NCI-H1105 (cell line): ENCODE measurements at places on chromosomes 11 and 22.

DNA sequence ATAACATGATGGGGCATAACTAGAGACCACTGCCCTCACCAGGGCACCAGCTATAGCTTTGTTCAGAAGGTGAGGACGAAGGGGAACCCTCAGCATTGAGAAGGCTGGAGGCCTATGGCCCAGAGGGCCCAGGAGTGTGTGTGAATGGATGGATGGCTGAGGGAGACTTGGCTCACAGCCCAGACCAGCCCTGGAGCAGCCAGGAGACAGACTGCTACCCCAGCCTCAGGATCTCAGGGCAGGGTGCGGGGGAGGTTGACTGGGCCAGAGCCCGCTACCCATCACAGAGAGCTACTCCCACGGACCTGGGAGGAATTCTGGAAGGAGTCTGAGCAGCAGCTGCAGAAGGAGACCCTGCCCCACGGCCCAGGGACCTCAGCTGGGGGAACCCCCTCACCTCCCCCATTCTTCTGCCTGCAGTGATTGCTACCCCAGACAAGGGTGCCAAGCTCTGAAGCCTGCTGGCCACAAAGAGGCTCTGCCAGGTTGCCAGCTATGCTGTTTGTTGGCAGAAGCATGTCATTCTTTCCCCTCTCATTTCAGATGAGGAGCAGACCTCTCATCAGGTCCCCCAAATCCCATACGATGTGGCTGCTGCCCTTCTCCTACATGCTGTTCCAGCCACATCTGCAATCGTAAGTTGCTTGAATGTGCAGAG, 5.4 kb upstream of the CSDC2 start:
- no peak for DNase-seq

DNA sequence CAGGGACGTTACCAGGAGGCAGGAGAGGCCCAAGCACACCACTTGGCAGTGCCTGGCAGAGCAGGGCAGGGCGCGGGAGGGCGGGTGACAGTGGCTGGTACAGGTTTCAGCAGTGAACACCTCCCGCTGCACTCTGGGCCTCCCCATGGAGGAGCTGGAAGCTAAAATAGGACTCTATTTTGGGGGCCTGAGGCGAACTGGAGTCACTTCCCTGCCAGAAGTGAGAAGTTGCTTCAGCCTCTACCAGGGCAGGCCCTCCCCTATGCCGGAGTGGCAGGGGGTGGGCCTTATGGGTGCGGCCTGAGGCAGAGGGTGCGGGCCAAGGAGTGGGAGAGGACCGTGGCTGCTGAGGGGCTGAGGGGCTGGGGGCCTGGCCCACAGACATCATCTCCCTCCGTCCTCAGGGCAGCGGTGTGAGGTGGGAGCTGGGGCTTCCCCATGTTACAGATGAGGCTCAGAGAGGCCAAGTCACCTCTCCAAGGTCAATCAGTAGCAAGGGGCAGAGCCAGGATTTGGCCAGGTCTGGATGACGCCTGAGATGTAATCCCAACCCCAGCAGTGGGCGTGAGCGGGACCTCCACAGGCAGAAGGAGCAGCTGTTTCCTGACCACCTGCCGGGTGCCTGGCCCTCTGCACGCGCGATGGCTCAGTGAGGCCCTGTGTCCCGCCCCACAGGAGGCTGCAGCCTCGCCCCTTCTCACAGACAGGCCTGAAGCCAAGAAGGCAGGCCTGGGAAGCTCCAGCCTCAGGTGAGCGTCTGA, 39.3 kb downstream of the KCNJ4 start:
- DNase-seq: no peak

DNA sequence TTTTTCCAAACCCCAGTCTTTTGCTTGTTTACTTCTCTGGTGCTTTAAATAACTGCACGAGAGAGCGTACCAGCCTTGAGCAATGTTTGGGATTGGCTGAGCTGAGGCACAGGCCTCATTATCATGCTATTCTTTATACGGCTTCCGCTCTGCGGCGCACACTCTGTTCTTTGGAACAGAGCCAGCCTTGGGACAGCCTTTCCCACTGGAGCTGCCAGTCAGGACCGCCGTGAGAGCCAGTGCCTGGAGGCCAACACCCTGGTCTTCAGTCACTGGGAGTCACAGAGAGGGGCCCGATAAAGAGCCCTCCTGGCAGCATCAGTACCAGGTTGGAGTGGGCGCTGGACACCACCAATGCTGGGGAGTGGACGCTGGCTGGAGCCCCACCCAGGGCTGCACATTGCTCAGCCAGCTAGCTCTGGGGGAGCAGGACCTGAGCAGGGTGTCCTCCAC, 125.6 kb downstream of the BCR start:
- peak; percentile 21 for DNase-seq

DNA sequence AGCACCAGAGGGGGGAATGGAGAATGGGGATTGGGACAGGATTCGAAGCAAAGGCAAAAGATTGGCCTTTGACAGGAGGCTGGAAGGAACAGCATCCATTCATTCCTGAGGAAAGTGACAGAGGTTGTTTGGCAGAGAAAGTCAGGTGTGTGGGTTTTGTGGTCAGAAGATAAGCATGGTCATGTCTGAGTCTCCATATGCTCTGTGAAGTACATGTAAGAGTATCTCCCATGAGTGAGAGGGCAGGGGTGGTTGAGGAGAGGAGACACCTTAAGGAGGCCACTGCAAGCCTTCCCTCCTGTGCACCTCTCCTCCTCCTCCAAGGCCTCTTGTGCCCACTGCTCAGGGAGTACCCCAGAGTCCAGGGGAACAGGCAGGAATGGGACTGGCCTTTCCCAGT, 1.9 kb upstream of the NLRP10 start:
- DNase-seq: no peak

GRCh38 chr11:76135491-76135890, 70.8 kb downstream of the WNT11 start:
- DNase-seq: no peak

- no peak for DNase-seq
Observed at GRCh38 chr11:128686745-128687177, 7.1 kb upstream of the FLI1 start.

- DNase-seq: no peak
Observed at GRCh38 chr11:115222863-115223530, 281.2 kb downstream of the CADM1 start.

GRCh38 chr11:117045196-117045595, 53.0 kb downstream of the SIK3 start:
- DNase-seq: no peak

DNA sequence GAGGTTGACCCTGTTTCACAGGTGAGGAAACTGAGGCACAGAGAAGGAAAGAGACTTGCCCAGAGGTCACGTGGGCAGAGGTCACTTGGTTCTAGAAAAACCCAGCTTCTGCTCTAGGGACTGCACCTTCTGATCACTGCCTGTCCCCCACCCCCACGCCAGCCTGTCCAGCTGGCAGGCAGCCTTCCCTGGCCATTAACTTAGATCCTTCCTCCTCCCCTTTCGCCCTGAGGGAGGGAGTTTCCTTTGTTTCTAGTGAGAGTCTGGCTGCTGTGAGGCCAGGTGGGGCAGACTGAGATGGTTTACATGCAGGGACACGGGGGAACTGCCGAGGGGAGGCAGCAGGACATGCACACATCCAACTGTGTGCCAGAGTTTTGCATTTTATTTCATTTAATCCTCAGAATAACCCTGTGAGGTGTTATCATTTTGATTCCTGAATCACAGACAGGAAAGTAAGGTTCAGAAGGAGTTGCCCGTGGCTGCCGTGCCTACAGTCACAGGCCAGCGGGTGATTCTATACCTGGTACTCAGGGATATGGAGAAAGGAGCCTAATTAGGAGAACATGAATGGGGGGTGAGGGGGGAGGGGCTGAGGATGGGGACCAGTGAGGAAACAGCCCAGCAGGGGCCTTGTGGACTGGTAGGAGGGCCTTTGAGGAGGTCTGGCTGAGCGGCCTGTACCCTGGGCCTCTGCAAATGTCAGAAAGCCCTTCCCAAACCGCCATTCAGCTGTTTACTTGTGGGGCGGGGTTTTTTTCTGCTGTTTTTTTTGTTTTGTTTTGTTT, 3.4 kb downstream of the FAM83F start:
- peak; percentile 82 for DNase-seq

- DNase-seq: no peak
Observed at GRCh38 chr22:36734171-36735058, 30.9 kb upstream of the CACNG2 start.

GRCh38 chr22:17949642-17950473, 74.5 kb downstream of the MICAL3 start:
- DNase-seq: no peak

- no peak for DNase-seq
Observed at GRCh38 chr11:47928426-47928825, 51.9 kb upstream of the PTPRJ start.

- no peak for DNase-seq
Observed at GRCh38 chr11:40606800-40607199, 852.7 kb downstream of the LRRC4C start.

DNA sequence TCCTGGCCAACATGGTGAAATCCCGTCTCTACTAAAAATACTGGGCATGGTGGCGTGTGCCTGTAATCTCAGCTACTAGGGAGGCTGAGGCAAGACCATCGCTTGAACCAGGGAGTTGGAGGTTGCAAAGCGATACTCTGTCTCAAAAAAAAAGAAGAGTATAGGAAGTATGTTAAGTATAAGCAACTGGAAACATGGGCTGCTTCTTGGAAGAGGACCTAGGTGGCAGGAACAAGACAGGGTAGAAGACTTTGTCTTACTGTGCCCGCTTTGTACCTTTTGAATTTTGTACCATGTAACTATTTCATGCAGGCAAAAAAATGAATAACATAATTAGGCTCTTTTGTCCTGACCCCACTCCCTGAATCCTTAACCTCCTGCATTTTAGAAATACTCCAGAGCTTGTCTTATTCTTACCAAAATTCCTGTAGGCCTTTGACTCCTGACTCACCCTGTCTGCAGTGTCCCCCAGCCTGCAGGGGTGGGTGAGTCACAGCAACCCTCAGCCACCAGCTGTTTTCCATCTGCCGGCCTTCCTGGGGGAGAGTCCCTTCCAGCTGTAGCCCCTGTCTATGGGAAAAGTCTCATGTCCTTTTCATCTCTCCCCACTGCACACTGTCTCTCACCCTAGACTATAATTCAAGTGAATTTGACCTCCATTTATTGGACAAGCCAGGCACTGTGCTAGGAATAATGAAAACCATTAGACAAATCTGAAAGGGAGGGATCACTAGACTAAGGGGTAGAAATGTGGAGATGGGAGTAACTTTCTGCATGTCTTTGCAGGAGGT, 41.8 kb downstream of the TXN2 start:
- no peak for DNase-seq

GRCh38 chr11:70415642-70416395, 17.5 kb downstream of the CTTN start:
- DNase-seq: no peak

DNA sequence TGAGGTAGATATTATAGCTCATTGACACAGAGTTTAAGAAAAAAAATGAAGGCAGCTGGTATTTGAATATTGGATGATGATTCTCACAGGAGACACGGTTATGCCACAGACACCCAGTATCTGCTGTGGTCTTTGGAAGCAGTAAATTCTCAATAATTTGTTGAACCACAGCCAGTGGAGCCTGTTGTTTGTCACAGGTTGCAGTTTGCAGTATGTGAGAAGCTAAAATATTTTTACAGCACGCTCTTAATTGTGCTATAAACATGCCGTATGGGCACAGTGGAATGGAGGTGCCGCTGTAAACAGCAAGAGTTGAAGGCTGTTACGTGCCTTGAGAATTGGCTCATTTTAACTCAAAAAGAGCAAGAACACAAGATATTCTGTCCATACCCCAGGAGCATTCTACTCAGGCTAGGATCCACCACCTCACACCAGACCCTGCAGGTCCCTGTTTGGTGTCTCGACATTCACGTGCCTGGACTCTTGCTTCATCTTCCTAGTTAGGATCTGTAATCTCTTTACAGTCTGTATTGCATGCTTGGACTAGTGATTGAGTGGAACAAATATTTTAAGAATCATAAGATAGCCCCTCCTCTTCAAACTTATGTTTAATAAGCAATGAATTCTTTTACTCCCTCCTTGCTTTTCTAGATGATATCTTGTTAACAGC, 94.7 kb upstream of the GAL start:
- no peak for DNase-seq

GRCh38 chr22:47160141-47160541, 397.7 kb downstream of the TBC1D22A start:
- no peak for DNase-seq

DNA sequence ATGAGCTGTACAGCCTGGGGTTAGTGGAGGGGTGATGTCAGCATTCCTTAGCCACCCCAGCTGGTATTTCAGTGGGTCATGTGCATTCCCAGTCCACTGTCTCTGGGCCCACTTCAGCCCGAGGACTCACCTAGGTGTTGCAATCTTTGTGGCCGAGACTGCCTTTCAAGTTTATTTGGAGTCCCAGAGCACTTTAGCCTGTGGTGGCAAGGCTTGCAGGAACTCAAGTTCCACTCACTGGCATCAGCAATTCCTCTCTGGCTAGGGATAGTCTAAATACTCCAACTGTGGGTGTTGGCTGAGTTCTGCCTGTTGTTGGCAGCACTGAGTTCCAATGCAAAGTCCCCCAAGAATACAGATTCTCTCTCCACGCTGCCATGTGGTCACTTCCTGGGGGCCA, 191.6 kb upstream of the PGR start:
- DNase-seq: no peak
